ENCODE measurements at places on chromosomes 1 and 21. TPM values are rescaled to one million over a fixed set of nuclear protein-coding genes. Genes with fewer than 3 reads are reported as not detected.

- H3K27me3 ChIP-seq: peaks cover 48% of the 10 kb centered on the region
- H3K36me3 ChIP-seq: no peaks in the 10 kb centered on the region
- DNase-seq: peak; percentile 82
Observed at GRCh38 chr1:2049718-2050431, at the start of gene PRKCZ. TSS of gene PRKCZ (plus strand) at chr1:2050411. CDS start at chr1:2050631, 220 bp downstream.

- DNase-seq: no peak
- no peaks in the 10 kb centered on the region for H3K36me3 ChIP-seq
- H3K27ac ChIP-seq: no peak overlapping the region
- H3K27me3 ChIP-seq: no peaks in the 10 kb centered on the region
- H3K4me1 ChIP-seq: no peaks in the 10 kb centered on the region
Observed at GRCh38 chr1:198856601-198857000, 217.8 kb downstream of the PTPRC start.

GRCh38 chr1:67536957-67537666 lies 106.9 kb upstream of the SERBP1 start:
- DNase-seq: no peak
- no peaks in the 10 kb centered on the region for H3K27me3 ChIP-seq
- H3K36me3 ChIP-seq: no peaks in the 10 kb centered on the region
- no peaks in the 10 kb centered on the region for H3K4me1 ChIP-seq
- H3K4me3 ChIP-seq: no peak overlapping the region

GRCh38 chr1:167681024-167681423 lies 40.8 kb upstream of the MPZL1 start:
- peak overlapping the region; percentile 39 for H3K27ac ChIP-seq
- H3K4me1 ChIP-seq: peaks cover 39% of the 10 kb centered on the region
- peaks cover 87% of the 10 kb centered on the region for H3K36me3 ChIP-seq

- H3K36me3 ChIP-seq: peaks cover 4% of the 10 kb centered on the region
- no peak for DNase-seq
- no peak overlapping the region for H3K4me3 ChIP-seq
- no peak overlapping the region for H3K27ac ChIP-seq
- peaks cover 2% of the 10 kb centered on the region for H3K27me3 ChIP-seq
Observed at GRCh38 chr1:204617256-204618147, 68.0 kb downstream of the LRRN2 start.

DNA sequence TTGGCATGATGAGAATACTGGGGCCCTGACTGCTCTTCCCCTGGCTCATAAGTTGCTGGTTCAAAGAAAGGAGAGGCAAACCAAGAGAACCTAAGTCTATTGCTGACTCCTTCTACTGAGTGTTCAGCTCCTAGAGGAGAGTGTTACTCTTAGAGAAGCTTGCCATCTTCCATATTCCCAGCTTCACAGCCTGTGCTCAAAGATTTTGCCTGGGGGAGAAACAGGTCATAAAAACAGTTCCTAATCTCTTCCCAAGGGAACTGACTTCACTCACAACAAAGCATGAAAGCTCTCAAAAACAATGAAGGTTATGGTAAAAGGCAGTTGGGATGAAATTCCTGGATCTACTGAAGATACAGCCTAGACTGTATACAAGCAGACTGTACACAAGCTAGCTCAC lies 37.1 kb downstream of the LRRC40 start:
- DNase-seq: no peak
- no peaks in the 10 kb centered on the region for H3K4me1 ChIP-seq
- H3K4me3 ChIP-seq: no peak overlapping the region
- H3K27ac ChIP-seq: no peak overlapping the region

MRPL9 gene
- 84.8 TPM for total RNA-seq

AGBL4 gene
- total RNA-seq: not detected

CREB3L4 gene
- total RNA-seq: 3.3 TPM

RAB13 gene
- 3.6 TPM for total RNA-seq
